Naive thymus-derived CD8-positive, alpha-beta T cell (primary cell): ENCODE measurements at places on chromosomes 12 and 14.

DNA sequence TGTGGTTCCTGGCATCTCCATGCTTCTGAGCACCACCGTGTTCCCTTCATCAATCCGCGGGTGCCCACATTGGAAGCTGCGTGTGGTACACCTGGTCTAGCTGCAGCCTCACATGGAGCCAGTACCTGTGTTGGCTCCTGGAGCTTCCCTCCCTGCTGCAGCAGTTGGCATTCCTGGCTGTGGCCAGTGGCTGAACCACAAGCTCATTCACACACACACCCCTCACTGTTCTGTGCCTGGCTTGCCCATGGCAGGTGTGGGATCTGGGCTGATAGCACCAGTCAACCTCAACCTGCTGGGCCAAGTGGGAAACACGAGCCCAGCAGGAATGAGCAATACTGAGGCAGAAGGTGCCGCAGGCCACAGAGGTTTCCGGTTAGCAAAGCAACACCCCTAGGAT, 256.2 kb upstream of the LRFN5 start:
- DNase-seq: no peak

DNA sequence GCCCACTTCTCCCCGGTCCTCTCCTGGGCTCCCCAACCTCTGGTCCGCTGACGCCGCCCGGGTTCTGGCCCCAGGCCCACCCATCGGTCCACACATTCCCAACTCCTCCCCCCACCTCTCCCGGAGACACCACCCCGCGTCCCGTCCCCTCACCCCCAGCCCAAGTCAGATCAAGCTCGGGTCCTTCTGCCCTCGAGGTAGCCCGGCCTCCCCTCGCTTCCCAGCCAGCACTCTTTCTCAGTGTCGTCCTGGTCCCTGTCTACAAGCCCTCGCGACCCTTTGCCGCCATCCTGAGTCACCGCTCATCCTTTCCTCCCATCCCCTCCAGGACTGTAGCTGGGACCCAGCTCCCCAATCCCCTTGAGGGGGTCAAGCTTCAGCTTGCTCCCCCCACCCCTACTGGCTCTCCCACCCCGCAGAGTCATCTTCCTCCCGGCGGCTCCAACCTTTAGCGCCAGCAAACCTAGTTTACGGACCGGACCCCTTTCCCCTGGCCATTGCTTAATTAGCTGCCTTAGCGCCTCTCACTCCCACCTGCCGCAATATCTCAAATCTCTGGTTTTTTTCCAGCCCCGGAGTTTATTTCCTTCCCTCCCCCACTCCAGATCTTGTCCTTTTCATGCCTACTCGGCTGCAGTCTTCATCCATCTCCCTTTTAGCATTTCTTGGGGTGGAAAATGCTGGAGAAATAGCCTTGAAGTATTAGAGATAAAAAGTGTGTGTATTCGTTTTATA, 1.1 kb downstream of the PPP4R4 start:
- no peak for DNase-seq

- peak; percentile 60 for DNase-seq
Observed at GRCh38 chr14:70622111-70622712, 19.5 kb upstream of the TTC9 start.

DNA sequence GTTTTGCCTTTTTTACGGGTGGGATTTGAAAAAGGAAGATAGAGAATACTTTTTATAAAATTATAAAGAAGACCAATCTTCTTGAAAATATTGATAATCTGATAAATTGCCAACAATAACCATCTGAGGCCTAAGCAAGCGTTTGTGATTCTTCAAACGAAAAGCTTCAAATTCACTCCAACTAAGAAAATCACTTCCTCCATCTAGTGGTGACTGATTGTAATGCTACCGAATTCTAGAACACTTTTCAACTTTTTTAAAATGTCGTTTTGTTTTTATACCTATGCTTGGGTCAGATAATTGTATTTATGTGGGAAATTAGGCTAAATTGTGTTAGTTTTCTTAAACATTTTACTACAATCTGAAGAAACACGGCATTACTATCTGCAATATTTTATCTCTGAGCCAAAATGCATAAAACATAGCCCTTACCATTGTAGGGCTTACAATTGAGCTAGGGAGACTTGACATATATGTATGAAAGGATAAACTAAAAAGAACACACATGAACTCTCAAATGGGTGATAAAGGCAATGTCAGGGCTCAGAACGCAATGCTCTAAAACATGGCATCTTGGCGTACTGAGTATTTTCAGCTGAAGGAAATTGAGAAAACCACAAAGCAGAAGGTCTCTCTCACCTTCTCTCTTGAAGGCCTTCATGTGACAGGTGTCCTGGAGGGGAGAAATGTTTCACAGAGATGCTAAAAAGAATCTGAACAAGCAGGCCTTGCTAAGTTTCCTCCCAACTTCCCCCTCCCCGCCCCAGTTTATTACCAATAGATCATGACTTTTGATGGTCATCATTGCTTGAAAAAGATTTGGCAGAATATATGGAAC, 36.8 kb upstream of the G2E3 start:
- no peak for DNase-seq

GRCh38 chr14:103118018-103118662, 5.1 kb upstream of the TNFAIP2 start:
- DNase-seq: no peak

GRCh38 chr14:64249363-64249762, 44.8 kb downstream of the ESR2 start:
- DNase-seq: no peak

- DNase-seq: no peak
Observed at GRCh38 chr12:116469344-116469743, 89.8 kb upstream of the MAP1LC3B2 start.

DNA sequence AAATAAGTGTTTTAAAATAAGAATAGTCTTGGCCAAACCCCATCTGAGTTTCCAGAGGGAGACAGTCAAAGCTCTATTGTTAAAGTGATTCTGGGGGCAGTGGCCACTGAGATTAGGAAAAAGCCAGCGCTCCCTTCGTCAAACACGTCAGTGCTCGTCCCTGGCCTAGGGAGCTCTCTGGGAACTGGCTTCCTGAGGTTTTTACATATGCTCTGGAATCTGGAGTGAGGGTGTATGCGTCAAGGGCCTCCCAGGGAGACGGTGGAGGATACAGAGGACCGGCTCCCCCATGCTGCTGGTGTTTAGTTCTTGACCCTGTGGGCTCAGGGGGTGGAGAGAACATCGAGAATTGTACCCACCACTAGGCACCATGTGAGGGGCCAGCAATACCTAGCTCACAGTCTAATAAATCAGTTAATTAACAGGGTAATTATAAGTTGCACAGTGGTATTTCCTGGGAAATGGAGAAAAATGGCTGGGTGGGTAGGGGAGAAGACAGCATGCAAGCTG, 87.0 kb downstream of the SLC25A47 start:
- no peak for DNase-seq

DNA sequence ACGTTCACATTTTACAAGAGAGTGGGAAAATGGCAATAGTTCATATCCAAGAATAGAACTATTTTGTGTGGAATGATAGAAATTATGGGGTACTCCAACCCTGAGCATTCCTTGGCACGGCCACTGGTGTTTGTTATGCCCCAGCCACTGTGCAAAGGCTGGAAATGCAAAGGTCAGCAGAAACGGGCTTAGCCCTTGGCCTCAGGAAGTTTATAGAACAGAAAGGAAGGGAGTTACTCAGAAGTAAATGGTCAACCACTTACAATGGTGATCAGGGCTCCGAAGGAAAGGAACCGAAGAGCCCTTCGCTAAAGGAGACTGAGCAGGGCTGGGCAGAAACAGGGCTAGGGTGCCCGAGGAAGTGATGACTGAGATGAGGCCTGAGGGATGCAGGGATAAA, 45.1 kb downstream of the KICS2 start:
- DNase-seq: no peak

- no peak for DNase-seq
Observed at GRCh38 chr14:25026476-25027137, 23.3 kb downstream of the STXBP6 start.

GRCh38 chr12:3033539-3033867, 43.7 kb upstream of the TSPAN9 start:
- DNase-seq: no peak

GRCh38 chr14:60064491-60065072, 27.1 kb upstream of the PCNX4 start:
- no peak for DNase-seq

DNA sequence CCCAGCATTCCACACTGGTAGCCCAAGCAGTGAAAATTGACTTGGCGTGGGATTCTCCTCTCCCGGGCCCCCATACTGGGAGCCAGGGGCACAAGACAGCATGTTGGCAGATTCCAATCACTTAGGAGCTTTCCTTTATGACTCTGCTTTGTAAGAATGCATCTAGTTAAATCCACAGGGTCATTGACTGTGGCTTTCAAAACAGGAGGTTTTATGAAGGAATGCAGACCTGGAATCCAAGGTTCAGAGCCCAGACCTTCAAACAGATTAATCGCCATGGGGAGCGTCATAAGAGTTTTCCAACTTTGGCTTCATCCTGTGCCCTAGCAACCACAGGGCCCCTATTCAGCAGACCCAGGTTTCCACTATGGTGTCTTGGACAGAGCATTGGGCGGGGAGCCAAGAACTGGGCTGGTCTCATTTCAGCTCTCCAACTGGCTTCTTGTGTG, 76.4 kb upstream of the RMST start:
- no peak for DNase-seq

DNA sequence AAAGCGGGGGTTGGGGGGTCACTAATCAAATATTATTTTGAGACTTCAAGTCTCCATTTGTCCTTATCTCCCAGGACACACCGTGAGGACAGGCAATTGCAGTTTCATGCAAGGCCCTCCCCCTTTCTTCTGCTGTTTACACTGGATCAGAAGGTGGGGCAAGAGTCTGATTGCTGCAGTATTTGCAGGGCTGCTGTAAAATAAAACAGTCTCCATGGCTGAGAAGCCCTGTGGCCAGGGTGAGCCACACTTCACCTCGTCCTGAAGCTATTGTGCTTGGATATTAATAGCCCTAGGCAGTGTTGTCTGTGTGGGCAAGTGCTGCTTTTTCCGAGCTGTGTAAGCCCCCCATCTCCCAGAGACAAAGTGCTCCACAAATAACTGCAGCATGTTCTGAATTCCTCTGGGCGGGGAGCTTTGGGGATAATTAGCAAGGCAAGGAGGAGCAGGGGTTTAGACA, 187.4 kb upstream of the NTF3 start:
- no peak for DNase-seq

- no peak for DNase-seq
Observed at GRCh38 chr12:42180990-42181596, 36.4 kb upstream of the GXYLT1 start.

DNA sequence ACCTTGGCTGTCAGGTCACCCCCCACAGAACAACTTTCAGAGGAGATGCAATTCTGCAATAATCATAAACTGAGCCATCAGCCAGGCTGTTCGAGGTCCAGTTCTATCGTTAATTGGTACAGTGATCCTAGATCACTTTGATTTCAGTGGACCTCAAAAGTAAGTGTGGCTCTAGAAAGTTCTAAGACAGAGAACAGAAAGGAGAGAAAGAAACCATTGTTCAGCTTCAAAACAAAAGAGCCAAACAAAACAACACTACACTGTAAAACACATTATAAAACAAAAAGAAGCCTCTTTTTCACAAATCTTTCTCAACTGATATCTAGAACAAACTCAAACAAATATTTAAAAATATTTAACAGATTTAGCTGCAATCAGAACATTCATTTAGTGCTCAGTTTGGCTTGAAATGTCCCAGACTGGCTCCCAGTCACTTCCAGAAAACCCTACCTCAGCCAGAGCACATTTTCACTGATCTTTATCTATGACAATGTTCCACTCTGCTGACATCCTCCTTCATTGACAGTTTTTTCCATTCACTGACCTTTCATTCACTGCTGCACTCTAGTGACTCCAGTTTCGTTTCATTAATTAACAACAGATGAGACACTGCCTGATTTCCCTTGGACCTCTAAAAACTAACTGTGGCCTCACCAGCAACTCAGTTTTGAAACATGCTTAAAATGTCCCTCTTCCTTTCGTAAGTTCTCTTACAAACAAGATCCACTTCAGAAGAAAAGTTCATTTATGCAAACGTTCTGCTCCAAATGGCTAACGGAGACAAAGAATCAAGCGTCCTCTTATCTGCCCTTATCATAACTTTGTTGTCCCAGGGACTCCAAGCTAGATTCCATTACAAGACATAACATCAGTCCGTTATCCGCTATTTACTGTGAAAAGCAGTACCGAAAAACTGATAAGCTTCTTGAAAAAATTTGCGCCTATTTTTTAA, 56.8 kb downstream of the DUSP16 start:
- DNase-seq: no peak
